AG09309 (cell line): ENCODE measurements at places on chromosomes 11 and 22.

GRCh38 chr22:40345815-40346184 lies 500 bp upstream of the ADSL start:
- no peak for DNase-seq

GRCh38 chr11:121456816-121457431 lies 4.2 kb upstream of the SORL1-AS1 start:
- DNase-seq = no peak

GRCh38 chr11:7511401-7511800 lies 2.4 kb upstream of the PPFIBP2 start:
- DNase-seq = no peak

DNA sequence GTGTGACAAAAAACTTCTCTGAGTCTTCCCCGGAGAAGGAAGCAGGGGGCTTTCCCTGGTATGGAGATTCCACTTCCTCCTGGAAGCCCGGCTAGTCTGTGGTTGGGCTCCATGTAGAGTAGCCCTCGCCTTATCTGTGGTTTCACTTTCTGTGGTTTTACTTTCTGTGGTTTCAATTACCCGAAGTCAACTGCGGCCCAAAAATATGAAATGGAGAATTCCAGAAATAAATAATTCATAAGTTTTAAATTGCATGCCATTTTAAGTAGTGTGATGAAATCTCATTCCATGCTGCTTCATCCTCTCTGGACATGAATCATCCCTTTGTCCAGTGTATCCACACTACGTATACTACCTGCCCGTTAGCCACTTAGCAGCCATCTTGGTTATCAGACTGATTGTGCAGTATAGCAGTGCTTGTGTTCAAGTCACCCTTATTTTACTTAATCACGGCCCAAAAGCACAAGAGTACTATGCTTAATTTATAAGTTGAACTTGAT lies 275.0 kb upstream of the SESN3 start:
- DNase-seq = peak; percentile 64

DNA sequence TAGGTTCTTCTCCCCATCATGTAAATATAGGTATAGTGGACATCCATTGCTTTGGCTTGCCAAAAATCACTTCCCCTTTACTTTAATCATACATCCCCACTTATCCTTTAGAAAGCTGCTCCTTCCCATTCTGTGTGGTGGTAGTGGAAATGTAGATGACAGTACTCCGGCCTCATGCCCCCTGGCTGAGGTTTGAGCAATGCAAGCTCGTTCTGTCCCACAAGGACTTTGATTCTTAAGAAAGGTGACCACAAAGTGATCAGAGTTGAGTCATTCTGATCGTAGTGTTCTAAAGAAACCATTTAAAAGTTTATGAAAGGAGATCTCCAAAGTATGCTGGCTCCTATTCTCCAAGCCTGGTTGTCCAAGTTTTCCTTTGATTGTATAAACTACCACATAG lies 10.9 kb downstream of the TUG1 start:
- DNase-seq = no peak

DNA sequence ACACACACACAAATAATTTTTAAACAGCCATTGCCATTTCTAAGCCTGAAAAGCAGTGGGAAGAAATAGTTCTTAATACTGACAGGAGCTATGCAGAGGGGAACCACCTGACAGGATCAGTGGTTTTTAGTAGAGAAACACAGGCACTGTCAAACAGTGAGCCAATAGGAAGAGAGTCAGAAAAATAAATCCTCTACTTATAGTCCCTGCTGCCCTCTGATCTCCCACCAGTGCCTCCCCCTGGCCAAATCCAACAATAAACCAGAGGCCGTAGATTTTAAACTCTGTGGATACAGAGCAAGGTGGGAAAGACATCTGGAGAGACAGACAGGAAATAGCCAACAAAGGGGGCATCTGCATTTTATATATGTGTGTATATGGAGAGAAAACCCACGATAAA lies 7.9 kb upstream of the OR56B4 start:
- no peak for DNase-seq

- DNase-seq = no peak
Measured at GRCh38 chr11:64638829-64639228, 47.8 kb downstream of the SLC22A12 start.

DNA sequence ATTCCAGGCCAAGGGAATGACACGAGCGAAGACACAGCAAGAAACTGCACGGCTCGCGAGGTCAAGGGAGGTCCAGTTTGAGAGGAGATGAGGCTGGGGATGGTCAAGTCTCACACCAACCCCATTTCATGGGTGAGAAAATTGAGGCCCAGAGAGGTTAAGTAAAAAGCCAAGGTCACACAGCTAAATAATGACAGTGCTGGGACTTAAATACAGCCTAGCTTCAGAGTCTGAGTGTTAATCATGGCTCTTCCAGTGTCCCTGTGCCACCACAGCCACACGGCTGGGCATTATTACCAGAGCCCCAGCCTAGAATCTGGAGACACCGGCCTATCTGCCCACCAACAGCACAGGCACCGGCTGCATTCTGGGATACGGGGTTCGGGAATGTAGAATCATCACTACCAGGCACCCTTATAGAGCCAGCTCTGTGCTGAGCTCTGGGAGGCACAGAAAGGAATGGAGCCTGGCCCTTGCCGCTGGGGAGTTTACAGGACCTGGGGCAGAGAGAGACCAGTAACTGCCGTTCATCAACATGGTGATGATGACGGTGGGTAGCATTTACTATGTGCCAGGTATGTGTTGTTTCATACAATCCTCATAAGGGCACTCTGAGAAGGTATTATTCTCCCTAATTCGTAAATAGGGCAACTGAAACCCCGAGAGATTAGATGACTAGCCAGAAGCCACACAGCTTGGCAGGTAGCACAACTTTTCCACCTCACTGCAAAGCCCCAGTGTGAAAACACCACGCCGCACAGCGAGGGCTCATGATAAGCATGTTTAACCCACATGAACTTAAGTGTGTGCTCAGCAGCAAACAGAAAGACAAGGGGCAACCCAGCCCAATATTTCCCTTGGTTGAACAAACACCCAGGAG lies 51.8 kb downstream of the CD6 start:
- no peak for DNase-seq

GRCh38 chr11:28690746-28691145 lies 582.6 kb downstream of the METTL15 start:
- no peak for DNase-seq

- DNase-seq = no peak
Measured at GRCh38 chr11:116424615-116425261, 348.0 kb downstream of the BUD13 start.

DNA sequence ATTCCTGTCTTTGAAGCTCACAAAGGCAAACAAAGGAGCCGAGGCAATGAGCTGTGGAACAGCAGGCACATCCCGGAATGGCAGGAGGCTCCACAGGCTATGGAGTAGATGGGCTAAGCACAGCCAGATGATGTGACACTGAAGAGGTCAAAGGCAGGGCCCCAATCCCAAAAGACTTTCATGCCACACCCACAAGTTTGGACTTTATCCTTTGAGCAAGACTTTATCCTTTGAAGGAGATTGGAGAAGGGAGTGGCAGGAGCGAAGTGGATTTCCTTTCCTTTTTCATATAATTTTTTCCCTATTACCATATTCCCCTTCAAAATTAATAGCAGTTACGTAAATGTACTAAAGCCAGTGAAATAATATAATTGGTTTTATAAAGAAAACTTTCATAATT lies 379.4 kb downstream of the CADM1 start:
- no peak for DNase-seq

GRCh38 chr11:27627979-27628378 lies 72.3 kb downstream of the BDNF start:
- DNase-seq = no peak

GRCh38 chr11:118051611-118052461 lies 25.0 kb upstream of the TMPRSS4 start:
- DNase-seq = no peak

- peak; percentile 24 for DNase-seq
Measured at GRCh38 chr11:111001081-111001430, 244.5 kb upstream of the POU2AF2 start.

- no peak for DNase-seq
Measured at GRCh38 chr11:83574519-83574918, 288.4 kb upstream of the CCDC90B start.

GRCh38 chr11:65381716-65382032 lies 772 bp downstream of the SLC25A45 start:
- no peak for DNase-seq

DNA sequence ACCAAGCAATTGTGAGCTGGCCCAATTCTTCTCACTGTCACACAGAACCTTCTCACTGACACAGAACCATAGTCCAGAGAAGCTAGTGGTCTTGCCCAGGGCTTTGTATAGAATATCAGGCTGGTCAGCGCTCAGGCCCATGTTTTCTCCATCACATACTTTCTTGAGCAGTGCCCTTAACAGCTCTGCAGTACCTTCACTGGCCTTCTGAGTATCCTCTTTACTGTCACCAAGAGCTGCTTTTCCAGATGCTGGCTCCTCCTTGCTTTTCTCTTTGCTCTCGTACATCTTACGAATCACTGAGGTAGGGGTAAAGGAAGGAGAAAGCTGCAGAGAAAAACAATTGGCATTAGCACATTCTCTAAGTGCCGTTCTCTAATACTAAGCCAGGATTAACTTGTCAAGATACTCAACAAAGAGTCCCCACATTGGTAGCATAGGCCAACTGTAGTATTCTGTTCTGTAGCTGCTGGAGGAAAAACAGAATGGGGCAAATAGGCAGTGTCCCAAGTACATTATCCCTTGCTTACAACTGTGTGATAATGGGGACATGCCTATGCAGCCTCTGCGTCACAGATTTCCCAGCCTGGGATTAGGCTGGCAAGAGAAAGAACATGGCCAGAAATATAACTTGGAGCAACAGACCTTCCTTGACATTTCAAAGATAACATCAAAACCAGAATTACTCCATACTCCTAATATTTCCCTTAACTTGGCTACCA lies 43.5 kb downstream of the DRG1 start:
- DNase-seq = no peak

GRCh38 chr11:95991101-95991500 lies 67.2 kb upstream of the MTMR2 start:
- no peak for DNase-seq

- no peak for DNase-seq
Measured at GRCh38 chr11:132122735-132123134, 752.3 kb downstream of the NTM start.

DNA sequence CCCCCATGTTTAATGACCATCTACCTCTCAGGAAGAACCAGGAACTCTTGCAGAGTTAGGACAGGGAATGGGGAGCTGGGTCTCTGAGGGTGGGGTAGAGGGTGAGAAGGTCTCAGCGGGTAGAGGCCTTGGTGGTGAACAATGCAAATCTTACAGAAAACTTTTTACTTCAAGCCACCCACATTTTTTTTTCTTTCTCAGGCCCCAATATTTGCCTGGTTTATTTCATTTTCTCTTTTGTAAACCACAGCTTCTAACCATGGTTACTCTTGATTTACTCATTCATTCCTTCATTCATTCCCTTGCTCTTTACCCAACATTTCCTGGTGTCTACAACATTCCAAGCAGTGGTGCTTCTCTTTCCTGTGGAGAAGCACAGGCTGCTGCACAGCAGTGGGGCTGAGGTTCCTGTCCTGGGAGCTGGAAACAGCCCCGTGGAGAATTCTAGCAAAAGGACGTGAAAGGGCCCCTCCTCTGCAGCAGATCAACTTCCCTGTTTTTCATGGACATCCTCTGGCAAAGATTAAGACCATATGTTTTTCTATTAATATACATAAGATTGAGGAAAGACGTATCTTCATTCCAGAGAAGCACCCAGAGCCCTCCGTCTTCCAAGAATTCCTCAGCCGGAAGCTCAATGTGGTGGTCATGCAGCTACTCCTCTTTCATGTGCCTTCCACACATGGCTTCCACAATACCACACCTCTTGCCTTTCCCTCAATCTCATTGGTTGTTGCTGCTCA lies 224.4 kb upstream of the SESN3 start:
- no peak for DNase-seq

GRCh38 chr22:50486561-50487289 lies at the start of gene MIOX:
Gene MIOX (plus strand): TSS chr22:50486859. CDS start chr22:50486898, 39 bp downstream.
- DNase-seq = no peak

GRCh38 chr11:27467181-27467913 lies 5.2 kb downstream of the LGR4 start:
- DNase-seq = no peak

- no peak for DNase-seq
Measured at GRCh38 chr22:17865183-17866055, 91.2 kb upstream of the BID start.

DNA sequence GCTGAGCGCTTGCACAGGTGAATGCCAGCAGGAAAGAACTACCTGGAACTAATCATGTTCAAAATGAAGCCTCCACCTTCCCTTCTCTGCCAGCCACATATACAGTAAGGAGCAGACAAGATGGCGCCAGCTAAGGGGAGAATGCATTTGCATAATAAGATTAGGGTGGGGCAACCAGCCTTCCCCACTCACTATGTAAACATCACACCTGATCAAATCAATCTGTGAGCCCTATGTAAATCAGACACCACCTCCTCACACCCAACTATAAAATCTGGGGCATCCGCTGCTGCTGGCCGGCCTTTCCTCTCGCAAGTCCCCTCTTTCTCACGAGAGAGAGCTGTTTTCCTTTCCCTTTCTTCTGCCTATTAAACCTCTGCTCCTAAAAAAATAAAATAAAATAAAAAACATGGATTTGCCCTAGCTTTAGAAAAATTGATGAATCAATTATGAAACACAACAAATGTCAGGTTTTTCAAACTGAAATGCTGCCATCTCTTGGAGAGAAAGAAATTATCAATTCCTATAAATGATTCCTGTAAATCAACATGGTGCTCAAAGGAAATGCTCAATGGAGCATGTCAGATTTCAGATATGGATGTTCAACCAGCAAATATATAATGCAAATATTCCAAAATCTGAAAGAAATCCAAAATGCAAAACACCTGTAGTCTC lies 108.9 kb downstream of the SGSM3 start:
- DNase-seq = no peak

DNA sequence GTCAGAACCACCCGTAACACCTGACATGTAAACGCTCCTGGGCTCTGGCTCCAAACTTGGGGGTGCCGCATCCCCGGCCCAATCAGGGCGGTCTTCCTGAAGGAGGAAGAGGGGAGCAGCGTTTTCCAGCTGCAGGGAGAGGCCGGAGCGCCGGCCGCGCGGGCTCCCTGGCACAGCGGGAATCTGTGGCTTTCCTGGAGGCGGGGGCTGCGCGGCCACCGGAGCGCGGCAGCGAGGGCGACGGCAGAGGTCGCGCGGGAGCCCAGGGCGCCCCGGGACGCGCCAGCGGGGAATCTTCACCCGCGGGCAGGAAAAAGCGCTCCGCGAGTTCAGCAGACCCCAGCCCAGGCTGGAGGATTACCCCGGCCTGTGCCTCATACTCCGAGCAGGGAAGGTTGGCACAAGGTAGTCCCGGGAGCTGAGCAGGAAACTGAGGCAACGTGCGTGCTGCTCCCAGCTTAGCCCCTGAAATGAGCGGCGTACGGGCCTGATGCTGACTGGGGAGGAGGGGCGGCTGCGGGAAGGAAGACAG lies 600 bp upstream of the ESAM start:
- DNase-seq = no peak

GRCh38 chr22:22164541-22165272 lies 79.9 kb upstream of the VPREB1 start:
- DNase-seq = no peak

DNA sequence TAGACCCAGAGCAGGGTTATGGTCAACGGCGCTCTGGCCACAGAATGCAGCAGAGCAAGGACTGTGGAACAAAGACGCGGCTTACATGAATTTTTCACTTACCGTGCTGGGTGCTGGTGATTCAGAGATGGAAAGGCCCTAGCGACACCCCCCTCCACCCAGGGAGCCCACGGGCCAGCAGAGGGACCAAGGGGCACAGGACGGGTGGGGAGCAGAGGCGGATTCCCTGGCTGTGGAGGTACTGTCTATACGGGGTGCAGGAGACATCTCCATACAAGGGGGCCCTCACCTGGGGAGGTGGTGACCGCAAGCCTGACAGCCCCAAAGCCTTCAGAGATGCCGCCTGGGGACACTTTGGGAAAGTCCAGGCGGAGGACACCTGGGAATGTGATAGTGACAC lies 1.1 kb upstream of the SEPTIN5 start:
- no peak for DNase-seq
